ENCODE measurements at places on chromosomes 4 and X.

DNA sequence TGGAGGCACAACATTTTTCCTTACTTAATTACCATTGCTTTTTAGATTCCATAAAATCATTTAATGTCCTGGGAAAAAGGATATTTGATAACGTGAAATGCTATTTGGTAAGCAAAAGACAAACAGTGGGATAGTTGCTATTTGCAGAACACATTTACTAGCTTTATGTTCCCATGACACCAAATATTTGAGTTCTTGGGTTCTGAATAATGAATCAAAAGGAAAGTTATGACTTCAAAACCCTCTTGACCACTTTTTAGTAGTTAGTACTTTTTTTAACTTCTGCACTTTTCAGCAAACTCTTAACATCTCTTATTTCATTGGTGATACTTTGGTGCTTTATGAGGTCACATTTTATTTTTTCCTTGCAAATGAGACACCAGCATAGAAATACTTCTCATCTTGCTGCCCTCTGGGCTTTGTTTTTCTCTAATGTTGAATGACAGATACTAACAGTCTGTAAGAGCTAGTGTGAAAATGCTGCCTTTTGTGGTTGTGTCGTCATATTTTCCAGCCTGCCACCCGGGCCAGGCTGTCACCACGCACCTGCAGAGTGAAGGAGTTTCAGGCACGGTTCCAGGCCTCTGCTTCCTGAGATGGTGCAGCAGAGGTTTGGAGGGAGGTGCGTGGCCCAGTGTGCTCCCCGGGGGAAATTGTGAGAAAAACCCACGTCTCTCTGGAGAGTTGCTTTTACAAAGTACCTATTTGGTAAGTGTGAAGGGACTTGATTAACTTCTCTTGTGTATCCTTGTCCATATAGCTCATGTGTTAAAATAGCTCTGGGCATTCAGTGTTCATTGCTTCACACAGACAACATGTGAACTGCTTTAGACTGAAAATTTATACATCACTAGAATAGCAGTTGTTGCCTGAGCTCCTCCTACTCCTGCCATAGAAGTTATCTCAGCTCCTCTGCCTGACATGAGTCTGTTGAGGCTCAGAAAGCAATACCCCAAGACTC, 34.7 kb downstream of the MSL3 start:
- DNase-seq: peak; percentile 5

DNA sequence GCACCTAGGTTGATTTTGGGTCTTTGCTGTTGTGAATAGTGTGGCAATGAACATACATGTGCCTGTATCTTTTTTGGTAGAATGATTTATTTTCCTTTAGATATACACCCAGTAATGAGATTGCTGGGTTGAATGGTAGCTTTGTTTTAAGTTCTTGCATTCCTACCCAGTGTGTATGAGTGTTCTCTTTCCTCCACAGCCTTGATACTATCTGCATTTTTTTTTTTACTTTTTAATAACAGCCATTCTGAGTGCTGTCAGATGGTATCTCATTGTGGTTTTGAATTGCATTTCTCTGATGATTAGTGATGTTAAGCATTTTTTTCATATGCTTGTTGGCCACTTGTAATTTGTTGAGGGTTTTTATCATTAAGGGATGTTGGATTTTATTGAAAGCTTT, 351.8 kb upstream of the GNPDA2 start:
- DNase-seq: no peak

DNA sequence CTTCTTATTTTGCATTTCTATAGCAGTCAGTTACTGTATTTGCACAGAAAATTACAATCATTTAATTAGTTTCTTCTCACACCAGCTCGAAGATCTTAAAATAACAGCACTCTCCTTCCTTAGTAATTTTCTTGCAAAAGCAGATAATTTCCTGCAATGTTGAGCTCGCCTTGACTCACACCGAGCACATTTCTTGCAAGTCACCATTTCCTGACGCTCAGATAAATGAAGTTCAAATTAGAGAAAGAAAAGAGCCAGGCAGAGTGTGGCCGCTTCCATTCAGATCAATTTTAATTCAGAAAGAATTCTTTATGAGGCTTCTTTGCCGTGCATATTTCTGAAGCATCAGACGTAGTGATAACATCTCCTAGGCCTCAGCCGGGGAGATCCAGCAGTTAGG, 10.1 kb downstream of the SORCS2 start:
- DNase-seq: no peak

DNA sequence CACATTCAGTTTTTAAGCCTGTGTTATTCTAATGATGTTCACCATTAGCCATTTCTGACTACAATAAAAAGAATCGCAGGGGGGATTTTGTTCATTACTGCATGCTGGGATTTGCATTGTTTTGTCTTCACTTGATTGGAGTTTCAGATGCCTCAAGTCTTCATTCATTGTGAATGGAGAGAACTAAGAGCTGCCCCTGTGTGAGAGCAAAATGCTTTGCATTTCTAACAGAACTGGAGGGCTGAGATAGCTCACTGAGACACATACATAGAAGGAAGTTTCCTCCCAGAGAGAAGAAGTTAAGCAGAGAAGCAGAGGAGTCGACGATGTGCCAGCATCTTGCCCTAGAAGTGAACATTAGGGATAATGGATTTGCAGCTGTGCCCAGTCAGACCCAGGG, 113.5 kb upstream of the GATB start:
- no peak for DNase-seq

DNA sequence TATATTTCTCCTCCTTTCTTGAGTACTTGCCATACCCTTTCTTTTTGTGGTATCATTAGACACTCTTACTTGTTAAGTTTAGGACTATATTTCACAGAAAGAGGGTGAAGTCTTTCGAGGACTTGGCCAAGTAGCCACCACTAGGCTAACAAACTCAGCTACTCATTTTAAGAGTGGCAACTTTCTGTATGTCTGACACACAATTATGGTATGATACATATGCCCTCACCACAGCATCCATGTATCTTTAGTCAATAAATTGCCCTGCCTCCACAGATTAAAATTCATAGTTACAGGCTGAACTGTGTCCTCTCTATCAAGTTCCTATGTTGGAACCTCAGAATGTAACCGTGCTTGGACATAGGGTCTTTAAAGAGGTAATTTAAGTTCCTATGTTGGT, 23.2 kb downstream of the TAPT1 start:
- no peak for DNase-seq

- DNase-seq: no peak
Observed at GRCh38 chr4:80361329-80361900, 25.9 kb downstream of the CFAP299 start.

DNA sequence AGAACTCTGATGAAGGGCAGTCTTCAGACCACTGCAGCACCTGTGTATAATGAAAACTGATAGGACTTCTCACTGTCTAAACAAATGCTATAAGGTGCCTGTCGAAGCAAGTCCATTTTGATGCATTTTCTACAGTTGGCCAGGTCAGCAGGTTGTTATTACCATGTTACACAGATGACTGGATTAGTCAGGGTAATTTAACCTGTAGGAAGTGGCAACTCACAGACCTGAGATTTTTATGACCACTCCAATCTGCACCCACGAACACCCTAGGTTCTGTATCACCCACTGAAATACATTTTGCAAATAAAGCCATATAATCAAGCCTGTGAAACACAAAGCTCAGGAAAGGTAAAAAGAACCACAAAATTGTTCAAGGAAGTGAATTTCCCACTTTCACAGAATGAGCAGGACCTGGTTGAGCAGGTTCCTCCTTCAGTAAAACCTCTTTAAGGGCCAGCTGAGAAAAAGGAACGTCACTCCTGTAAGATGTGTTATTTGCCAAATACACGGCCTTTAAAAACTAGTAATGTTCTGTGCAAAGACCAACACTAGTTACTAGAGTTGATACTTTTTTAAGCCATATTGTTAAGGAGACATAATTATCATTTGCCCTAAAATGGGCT, 12.7 kb downstream of the MAML3 start:
- DNase-seq: no peak

DNA sequence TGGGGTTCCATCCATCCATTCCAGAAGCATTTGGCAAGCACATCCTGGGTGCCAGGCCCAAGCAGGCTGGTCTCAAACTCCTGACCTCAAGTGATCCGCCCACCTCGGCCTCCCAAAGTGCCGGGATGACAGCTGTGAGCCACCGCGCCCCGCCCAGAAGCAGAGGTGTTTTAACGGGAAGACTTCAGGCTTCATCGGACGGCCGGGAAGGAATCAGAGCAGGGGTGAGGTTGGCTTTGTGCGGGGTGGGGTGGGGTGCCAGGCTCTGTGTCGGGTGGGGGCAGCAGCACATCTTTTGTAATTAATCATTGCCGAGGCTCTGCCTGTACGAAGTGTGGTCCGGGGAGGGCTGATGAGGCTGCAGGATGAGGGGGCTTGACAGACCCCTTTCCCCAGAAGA, 5.1 kb upstream of the SLC25A6 start:
- no peak for DNase-seq

- DNase-seq: no peak
Observed at GRCh38 chr4:35506161-35506560, 738.2 kb downstream of the ARAP2 start.

GRCh38 chr4:67483868-67484602, 61.3 kb downstream of the CENPC start:
- no peak for DNase-seq

GRCh38 chrX:150150076-150150779, 211.9 kb upstream of the EOLA2 start:
- DNase-seq: no peak

DNA sequence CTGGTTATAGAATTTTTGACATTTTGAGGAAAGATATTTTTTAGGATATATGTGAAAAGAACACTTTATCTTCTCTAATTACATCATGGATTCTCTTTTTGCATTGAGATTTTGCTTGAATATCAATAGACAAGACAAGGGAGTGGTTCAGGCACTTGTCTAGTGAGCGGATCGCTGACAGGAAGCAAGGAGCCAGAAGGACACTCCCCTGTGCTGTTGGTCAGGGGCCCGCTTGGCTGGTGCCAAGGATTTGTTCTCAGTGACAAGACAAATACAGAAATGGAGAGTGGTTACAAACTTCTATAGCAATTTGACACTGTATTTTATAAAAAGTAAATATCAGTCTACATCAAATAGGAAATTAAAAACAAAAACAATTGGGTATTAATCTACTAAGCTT, 60.0 kb downstream of the SLC9B1 start:
- no peak for DNase-seq

DNA sequence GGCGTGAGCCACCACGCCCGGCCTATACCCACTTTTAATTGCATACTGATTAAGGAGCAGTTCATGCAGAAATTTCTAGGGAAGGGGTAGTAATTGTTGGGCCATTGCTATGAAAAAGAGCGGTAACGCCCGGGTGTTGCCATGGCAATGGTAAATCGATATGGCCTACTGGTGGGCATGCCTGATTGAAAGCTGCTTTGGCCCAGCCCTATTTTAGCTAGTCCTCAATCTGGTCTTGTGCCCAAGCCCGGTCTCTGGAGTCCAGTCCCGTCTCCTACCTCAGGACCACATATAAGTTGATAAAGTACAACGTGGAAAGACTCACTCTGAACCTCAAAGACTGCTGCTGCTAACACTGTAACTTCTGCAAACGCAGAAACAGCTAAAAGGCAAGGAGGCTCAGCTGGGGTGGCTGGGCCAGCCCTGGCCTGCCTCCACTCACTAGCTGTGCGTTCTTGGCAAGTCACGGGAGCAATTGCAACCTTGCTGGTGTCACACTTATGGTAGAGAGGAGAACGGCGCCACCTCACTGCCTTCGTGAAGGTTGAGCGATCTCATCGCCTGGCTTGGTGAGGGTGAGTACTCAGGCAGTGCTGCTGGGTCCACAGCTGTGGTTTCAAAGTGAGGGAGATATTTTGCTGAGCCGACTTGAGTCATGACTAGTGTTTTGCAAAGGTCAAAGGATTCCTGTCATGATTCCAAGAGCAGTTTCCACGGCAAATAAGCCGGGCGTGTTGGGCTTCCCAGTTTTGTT, 57.0 kb upstream of the GRPEL1 start:
- DNase-seq: peak; percentile 19

DNA sequence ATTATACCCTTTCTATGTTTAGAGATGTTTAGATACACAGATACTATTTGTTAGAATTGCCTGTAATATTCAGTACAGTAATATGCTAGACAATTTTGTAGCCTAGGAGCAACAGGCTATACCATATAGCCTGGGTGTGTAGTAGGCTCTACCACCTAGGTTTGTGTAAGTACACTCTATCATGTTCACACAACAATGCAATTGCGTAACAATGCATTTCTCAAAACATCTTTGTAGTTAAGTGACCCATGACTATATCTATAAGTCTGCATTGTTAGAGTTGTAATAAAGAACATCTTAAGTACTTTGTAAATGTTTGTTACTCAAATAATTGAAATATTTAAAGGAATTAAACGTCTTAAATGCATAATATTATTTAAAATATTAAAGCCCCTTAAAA, 379.3 kb downstream of the PPP3CA start:
- DNase-seq: no peak

DNA sequence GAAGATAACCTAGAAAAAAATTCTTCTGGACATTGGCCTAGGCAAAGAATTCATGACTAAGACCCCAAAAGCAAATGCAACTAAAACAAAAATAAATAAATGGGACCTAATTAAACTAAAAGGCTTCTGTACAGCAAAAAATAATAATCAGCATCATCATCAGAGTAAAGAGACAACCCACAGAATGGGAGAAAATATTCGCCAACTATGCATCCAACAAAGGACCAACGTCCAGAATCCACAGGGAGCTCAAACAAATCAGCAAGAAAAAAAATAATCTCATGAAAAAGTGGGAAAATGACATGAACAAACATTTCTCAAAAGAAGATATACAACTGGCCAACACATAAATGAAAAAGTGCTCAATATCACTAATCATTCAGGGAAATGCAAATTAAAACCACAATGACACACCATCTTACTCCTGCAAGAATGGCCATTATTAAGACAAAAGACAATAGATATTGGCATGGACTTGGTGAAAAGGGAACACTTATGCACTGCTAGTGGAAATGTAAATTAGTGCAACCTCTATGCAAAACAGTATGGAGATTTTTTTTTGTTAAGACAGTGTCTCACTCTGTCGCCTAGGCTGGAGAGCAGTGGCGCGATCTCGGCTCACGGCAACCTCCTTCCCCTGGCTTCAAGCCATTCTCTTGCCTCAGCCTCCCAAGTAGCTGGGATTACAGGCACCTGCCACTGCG, 29.9 kb downstream of the ELF2 start:
- no peak for DNase-seq
